ENCODE measurements at places on chromosomes 4 and X. TPM values are rescaled to one million over a fixed set of nuclear protein-coding genes. Genes with fewer than 3 reads are reported as not detected.

Gene PPBP
- not detected for total RNA-seq

Gene LRCH2
- 14.2 TPM for total RNA-seq

Gene ARMCX4
- 4.1 TPM for total RNA-seq

Gene PRDM8
- 2.8 TPM for total RNA-seq

Gene PNMA5
- not detected for total RNA-seq
